ENCODE measurements at places on chromosomes 4 and X. TPM values are rescaled to one million over a fixed set of nuclear protein-coding genes. Genes with fewer than 3 reads are reported as not detected.

Gene LANCL3
- 0.20 TPM for polyA plus RNA-seq

Gene RBM10
- 46.4 TPM for polyA plus RNA-seq

Gene BMP15
- not detected for polyA plus RNA-seq

Gene NEXMIF
- polyA plus RNA-seq, result 3.1 TPM

Gene TMPRSS11F
- 0.12 TPM for polyA plus RNA-seq

Gene LDOC1
- polyA plus RNA-seq, result 69.7 TPM

Gene SETD7
- polyA plus RNA-seq, result 14.4 TPM

Gene GC
- 0.18 TPM for polyA plus RNA-seq

Gene TCP11X1
- polyA plus RNA-seq, result 0.45 TPM

Gene CCDC110
- 2.7 TPM for polyA plus RNA-seq

Gene ASB5
- polyA plus RNA-seq, result 0.18 TPM

All from left kidney (tissue), 8 donors.